ENCODE measurements at places on chromosomes 6 and 20.

DNA sequence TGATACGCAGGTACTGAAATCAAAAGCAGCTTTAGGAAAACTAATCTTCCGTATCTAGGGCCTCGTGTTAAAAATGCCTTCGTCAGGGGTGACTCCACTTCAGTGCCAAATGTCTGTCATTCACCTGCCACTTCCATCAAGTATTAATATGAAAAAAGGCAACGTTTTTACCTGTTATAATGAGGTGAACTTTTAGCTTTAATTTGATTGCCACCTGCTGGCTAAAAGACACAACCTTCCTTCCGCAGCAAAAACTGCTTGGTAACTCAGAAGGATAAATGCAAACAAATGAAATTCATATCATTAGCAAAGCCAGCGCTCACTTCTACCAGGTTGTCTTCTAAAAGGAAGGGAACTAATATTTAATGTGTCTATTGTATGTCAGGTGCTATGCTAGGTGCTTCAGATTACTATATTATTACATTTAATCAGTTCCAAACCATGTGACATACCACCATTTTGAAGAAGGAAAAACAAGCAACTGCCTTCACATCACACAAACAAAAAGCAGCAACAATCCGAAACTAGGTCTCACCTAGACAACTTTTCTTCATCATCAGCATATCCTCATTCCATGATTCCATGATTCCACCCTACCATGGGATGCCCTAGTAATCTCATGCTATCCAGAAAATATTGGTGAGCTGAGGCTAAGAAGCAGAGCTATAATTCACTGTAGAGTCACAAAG lies 20.6 kb upstream of the ARHGAP18 start:
- DNase-seq, result no peak

DNA sequence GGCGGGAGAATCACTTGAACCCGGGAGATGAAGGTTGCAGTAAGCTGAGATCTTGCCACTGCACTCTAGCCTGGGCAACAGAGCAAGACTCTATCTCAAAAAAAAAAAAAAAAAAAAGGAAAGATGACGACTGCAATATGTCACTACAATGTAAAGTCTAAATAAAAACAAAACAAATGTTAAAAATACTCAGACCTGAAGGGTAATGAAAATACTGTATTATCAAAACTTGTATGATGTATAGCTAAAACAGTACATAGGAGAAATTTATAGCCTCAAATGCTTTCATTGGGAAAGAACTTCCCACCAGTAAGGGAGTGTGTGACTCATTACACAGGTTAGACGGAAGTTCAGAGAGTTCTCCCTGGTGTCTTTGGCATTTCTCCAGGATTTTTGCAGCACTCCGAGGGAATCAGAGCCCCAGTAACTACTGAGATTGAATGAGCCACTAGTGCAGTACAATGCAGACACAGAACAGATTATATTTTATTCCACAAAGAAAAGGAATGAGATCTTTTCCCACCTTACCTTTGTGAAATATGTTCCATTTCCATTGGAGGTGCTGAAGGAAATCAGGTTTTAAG lies 12.5 kb upstream of the RALGAPB start:
- peak; percentile 95 for DNase-seq

DNA sequence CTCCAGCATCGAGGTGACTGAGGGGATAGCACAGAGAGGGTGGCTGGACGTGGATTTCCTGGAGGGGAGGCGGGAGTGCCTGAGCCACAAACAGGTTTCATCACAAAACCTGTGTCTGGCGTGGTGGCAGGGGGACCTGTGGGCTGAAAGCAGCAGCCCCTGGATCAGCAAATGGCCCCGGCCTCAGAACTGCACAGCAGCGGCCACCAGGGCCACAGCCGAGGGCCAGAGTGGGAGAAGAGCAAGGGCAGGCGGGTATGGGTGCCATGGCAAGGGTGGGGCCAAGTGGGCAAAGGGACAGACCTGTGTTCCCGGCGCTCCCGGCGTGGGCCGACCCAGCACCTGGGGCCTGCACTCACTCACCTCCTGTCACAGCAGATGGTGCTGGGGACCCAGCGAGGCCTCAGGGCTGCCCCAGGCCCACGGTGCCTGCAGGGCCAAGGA lies 19.0 kb downstream of the NTSR1 start:
- DNase-seq, result no peak

GRCh38 chr6:17865243-17865642 lies 122.2 kb downstream of the KIF13A start:
- DNase-seq, result no peak
